Psoas muscle (tissue), 8 donors: ENCODE measurements at places on chromosomes 7 and 10. TPM values are rescaled to one million over a fixed set of nuclear protein-coding genes. Genes with fewer than 3 reads are reported as not detected.

DNA sequence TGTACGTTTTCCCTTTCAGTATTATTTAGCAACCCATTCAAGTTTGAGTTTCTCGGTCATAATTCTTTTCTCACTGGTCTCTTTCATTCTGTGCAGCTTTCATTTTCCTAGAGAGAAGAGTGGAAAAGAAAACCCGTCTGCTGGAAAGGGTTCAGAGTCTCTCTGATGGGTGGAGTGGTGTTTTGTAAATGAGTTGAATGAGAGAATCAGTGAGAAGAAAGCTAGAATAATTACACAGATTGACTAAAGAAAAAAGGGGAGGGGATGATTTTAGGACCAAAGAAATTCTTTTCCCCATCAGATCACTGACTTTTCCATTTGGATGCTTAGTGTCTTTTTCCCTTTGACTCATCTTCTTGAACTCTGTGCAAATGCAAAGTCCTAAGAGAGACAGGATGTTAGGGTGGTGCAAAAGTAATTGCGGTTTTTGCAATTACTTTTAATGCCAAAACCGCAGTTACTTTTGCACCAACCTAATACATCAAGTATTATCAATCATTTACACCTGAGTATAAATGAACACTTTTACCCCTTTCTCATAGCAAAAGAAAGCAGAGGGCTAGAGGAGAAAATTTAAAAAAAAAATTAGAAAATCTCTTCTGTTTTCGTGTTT, 242.1 kb upstream of the SP4 start:
- H3K4me3 ChIP-seq: no peak overlapping the region
- H3K27me3 ChIP-seq: no peaks in the 10 kb centered on the region
- no peak for DNase-seq
- no peaks in the 10 kb centered on the region for H3K4me1 ChIP-seq
- H3K27ac ChIP-seq: no peak overlapping the region

DNA sequence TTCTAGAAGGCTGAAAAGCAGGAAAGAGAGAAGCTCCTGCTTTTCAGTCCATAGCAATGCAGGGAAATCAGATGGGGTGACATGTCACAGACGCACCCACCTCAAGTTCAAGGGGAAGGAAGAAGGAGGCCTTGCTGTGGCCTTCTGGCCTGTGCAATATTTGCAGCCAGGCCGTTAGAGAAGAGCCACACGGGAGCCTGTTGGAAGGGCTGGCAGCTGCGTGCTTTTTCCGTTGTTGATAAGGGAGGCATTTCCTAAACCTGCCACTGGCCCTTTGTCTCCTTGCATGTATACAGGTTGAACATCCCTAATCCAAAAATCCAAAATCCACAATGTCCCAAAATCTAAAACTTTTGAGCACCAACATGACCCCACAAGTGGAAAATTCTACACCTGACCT, 492.5 kb upstream of the ZMIZ1 start:
- no peak overlapping the region for H3K27ac ChIP-seq
- H3K27me3 ChIP-seq: no peaks in the 10 kb centered on the region
- H3K4me1 ChIP-seq: no peaks in the 10 kb centered on the region
- H3K4me3 ChIP-seq: no peak overlapping the region
- H3K36me3 ChIP-seq: no peaks in the 10 kb centered on the region

Gene HOXA11
- 0.08 TPM for polyA plus RNA-seq

Gene LRRD1
- polyA plus RNA-seq: not detected

Gene LRRN3
- polyA plus RNA-seq: 0.69 TPM

Gene ANXA8
- polyA plus RNA-seq: 0.08 TPM

DNA sequence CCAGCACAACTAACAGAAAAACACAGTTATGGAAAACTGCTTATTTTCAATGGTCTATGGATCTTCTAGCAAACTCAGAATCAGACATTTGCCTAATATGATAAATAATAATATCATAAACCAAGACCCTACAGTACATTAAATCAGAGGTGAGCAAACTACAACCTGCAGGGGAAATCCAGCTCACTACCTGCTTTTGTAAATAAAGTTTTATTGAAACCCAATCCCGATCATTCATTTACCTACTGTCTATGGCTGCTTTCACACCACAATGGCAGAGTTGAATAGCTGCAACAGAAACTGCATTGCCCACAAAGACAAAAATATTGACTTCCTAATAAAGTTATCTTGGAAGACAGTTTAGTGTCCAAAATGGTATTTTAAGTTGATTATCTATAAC, 108.5 kb downstream of the ELAPOR2 start:
- no peak for DNase-seq
- H3K27me3 ChIP-seq: no peaks in the 10 kb centered on the region
- peaks cover under 1% of the 10 kb centered on the region for H3K4me1 ChIP-seq
- H3K36me3 ChIP-seq: no peaks in the 10 kb centered on the region
- no peak overlapping the region for H3K27ac ChIP-seq

Gene KCND2
- 0.08 TPM for polyA plus RNA-seq

GRCh38 chr7:36758879-36759278, 34.6 kb upstream of the AOAH start:
- no peak overlapping the region for H3K4me3 ChIP-seq
- H3K27me3 ChIP-seq: no peaks in the 10 kb centered on the region
- H3K27ac ChIP-seq: no peak overlapping the region
- H3K36me3 ChIP-seq: no peaks in the 10 kb centered on the region

GRCh38 chr7:139036901-139037300, 1.1 kb upstream of the ZC3HAV1L start:
- H3K36me3 ChIP-seq: no peaks in the 10 kb centered on the region
- DNase-seq: no peak
- no peaks in the 10 kb centered on the region for H3K4me1 ChIP-seq
- no peak overlapping the region for H3K27ac ChIP-seq
- H3K27me3 ChIP-seq: no peaks in the 10 kb centered on the region

GRCh38 chr10:103666087-103666761, 172.7 kb downstream of the NEURL1 start:
- H3K27ac ChIP-seq: peak overlapping the region; percentile 15
- DNase-seq: no peak
- no peak overlapping the region for H3K4me3 ChIP-seq
- H3K4me1 ChIP-seq: peaks cover 41% of the 10 kb centered on the region

Gene SSBP1
- polyA plus RNA-seq: 154 TPM

DNA sequence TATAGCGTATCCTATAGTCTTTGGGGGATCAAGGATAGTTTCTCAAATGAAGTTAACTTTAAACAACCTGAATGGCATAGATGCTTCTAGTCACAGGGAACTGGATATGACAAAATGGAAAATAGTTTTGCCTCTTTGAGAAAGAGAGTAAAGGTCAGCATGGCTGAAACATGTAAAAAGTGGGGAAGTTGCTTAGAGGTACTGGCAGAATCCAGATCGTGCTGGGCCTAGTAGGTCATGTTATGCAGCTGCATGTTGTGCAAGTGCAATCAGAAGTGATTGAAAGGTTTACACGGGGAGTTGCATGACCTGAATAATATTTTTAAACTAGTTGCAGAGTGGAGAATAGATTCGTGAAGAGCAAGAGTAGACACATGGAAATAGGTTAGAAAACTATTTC, 201.1 kb upstream of the HDAC9 start:
- H3K36me3 ChIP-seq: no peaks in the 10 kb centered on the region
- H3K4me3 ChIP-seq: no peak overlapping the region
- DNase-seq: no peak
- no peaks in the 10 kb centered on the region for H3K4me1 ChIP-seq

DNA sequence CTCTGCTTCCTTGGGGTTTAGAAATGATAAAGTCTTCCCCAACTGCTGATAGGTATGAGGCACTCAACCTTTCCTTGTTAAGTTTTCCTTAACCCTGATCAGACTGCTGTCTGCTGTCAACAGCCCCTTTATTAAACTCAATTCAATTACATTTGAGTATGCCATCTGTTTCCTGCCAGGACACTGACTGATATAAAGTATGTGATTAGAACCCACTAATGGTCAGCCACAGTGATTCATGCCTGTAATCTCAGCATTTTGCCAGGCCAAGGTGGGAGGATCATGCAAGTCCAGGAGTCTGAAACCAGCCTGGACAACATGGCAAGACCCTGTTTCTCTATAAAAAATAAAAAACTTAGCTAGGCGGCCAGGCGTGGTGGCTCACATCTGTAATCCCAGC, 18.1 kb downstream of the BAZ1B start:
- no peak overlapping the region for H3K27ac ChIP-seq
- no peak for DNase-seq
- no peaks in the 10 kb centered on the region for H3K4me1 ChIP-seq

Gene EMX2
- polyA plus RNA-seq: 1.2 TPM

DNA sequence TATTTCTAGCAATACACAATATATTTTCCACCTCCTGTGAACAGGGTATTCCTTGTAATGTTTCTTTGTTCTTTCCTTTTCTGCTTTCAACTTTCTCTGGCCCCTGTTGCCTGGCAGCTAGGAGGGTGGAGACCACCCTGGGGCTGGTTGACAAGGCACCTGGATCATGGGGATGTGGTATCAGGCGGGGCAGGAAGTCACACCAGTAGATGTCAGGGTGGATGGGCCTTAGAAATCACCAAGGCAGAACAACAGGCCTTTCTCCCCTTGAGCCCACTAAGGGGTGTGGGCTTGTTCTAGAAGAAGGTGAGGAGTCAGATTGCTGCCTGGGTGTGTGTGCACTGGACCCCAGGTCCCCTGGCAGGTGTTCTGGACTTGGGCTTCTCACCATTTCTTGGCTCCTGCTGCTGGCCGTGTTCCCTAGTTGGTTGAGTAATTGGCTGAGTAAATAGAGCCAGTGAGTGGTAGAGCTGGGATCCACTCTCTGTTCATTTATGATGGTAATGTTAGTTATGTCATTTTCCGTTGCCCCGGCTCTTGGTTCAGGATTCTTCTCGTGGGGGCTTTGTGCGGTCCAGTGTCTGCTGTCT, 24.9 kb downstream of the ZNF783 start:
- peaks cover 4% of the 10 kb centered on the region for H3K4me1 ChIP-seq
- H3K27ac ChIP-seq: no peak overlapping the region
- DNase-seq: no peak

Gene GPR146
- 14.0 TPM for polyA plus RNA-seq

Gene NEBL
- polyA plus RNA-seq: 0.78 TPM

GRCh38 chr10:24381235-24382010, 172.5 kb downstream of the KIAA1217 start:
- H3K4me1 ChIP-seq: peaks cover 55% of the 10 kb centered on the region
- DNase-seq: no peak
- H3K4me3 ChIP-seq: no peak overlapping the region
- peak overlapping the region; percentile 89 for H3K27ac ChIP-seq
- H3K36me3 ChIP-seq: no peaks in the 10 kb centered on the region

DNA sequence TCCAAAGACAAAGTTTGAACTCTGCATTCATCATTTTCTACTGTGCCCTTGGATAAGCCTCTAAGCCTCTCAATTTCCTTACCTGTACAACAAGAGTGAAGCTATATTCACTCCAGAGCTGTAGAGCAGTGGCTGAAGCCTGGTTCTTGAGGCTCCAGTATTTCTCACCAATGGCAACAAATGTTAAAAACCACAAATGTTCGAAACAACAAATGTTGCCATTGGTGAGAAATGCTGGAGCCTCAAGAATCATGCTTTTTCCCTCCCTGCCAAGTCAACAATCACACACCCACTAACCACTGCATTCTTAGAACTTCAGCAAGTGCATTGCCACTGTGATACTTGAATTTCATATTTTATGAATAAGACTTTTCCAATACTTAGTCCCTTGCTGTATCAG, 237.9 kb downstream of the TMEM26 start:
- no peak overlapping the region for H3K4me3 ChIP-seq
- no peaks in the 10 kb centered on the region for H3K36me3 ChIP-seq
- no peak for DNase-seq
- H3K4me1 ChIP-seq: peaks cover 15% of the 10 kb centered on the region

Gene WIPF3
- polyA plus RNA-seq: 17.4 TPM

GRCh38 chr7:1083729-1084657, 3.9 kb upstream of the GPER1 start:
- H3K27me3 ChIP-seq: no peaks in the 10 kb centered on the region
- H3K4me3 ChIP-seq: no peak overlapping the region
- H3K36me3 ChIP-seq: no peaks in the 10 kb centered on the region
- H3K4me1 ChIP-seq: peaks cover 12% of the 10 kb centered on the region

DNA sequence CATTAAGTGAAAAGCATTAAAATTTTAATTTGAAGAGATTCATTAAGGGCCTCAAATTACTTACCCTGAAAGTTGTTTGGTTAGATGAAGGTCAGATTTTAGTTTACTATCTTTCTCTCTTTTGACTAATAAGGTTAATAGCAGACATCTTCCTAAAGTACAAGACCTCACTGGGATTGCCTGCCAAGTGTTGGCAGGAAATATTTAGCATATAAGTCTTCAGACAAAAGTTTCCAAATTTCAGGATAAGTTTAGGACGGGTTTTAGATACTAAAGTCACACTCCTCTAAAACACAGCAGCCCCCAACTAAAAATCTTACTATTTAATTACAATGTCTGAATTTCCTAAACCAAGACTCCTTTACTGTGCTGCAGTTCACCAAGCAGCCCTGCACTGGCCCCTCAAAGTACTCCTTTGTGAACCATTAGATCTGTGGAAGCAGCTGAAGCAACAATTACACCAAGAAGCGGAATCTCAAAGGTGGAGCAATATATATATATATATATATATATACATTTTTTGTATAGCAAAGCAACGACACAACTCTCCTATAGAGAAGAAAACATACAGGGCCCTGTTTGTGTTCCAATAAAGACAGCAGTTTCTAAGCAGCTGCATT, 91.2 kb upstream of the KCNIP2 start:
- no peak for DNase-seq
- no peak overlapping the region for H3K4me3 ChIP-seq
- no peaks in the 10 kb centered on the region for H3K27me3 ChIP-seq
- peak overlapping the region; percentile 47 for H3K27ac ChIP-seq
- peaks cover 30% of the 10 kb centered on the region for H3K4me1 ChIP-seq

Gene CPA2
- not detected for polyA plus RNA-seq

- H3K4me1 ChIP-seq: no peaks in the 10 kb centered on the region
- no peaks in the 10 kb centered on the region for H3K27me3 ChIP-seq
- H3K27ac ChIP-seq: no peak overlapping the region
- H3K36me3 ChIP-seq: no peaks in the 10 kb centered on the region
- no peak overlapping the region for H3K4me3 ChIP-seq
- no peak for DNase-seq
These were observed 36.4 kb downstream of the ANTXRL start for GRCh38 chr10:46323176-46323575.

Gene TAS2R3
- not detected for polyA plus RNA-seq

DNA sequence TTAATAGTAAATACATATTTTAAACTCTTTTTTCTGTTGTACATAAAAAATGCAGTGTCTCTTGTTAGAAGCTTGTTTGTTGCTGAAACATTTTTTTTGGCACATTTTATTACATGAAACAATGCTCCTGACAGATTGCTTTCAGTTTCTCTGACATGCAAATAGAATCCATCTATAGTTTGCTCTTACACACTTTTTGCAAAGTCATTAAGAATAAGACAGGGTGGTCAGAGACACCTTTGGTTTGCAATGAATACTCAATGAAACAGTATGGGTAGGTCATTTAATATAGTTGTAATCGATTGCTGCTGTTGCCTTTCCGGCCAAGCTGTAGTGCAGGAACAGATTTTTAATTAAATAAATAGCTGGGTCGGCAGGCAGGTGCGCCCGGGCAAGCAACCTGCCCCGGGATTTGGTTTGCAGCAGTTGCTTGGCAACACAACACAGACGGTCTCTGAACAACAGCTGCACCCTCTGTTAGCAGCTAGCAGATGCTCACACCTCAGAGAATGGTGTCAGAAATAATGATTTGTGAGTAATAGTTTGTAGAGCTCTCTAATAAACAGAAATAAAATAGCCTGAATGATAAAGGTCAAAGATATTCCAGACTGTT, 115.7 kb upstream of the CACNA2D1 start:
- no peaks in the 10 kb centered on the region for H3K36me3 ChIP-seq
- no peaks in the 10 kb centered on the region for H3K27me3 ChIP-seq
- DNase-seq: no peak
- no peak overlapping the region for H3K4me3 ChIP-seq
- no peak overlapping the region for H3K27ac ChIP-seq
